Activated CD8-positive, alpha-beta memory T cell treated with anti-CD3 and anti-CD28 coated beads for 1 hour (primary cell): ENCODE measurements at places on chromosomes 3 and 15.

DNA sequence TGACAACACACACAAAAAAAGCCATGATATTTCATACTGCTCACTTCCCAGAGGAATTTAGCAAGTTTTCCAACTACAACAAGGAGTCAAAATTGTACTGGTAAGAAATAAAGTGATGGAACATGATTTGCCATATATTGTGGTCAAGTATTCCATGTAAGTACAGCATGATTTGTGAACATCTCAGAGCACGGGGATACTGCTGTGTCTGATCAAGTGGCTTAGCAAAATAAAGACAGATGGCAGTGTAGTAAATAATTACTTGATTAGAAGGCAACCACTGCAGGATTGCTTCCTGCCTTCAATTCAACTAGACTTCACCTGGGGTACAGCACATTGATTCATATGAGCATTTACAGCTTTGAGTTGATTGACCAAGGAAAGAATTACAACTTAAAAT is 51.6 kb upstream of the DUT start:
- DNase-seq: no peak

GRCh38 chr15:62103431-62103830 is 36.7 kb downstream of the C2CD4A start:
- DNase-seq: no peak

DNA sequence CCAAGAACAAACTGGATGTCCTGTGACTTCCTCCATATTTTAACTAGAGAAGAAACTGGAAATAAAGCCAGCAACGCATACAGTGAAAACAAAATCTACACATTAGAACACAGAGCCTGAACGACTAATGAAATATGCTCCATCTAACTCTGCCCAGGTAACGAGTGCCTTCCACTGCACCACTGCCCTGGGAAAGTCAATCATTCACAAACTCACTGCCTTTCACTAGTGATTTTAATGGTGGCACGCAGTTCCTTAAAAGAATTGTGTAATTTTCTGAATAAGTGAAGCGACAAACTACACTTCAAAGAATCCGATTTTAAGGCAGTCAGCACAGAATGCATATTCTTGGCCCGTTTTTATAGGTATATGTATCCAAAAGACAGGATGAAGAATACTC is 416.0 kb downstream of the SHQ1 start:
- no peak for DNase-seq

DNA sequence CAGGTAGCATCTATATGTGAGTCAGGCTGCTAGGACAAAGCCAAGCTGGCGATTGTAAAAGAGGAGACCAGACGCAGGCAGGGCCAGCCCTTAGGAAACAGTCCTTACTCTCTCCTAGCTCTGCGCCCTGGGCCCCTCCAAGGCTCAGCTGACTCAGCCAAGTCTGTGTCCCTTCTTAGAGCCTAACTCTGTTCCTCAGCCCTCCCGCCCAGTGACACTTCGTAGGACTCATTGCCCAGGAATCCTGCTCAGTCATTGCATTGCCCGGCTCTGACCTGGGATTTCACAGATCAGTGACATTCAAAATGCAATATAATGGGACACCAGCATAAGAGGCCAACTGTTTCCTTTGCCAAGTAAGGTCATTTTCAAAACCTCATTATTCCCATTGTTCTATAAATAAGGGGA is 244.2 kb downstream of the TLE3 start:
- no peak for DNase-seq

- DNase-seq: no peak
Observed at GRCh38 chr3:9196020-9196419, 53.4 kb downstream of the SRGAP3 start.
